Iris pigment epithelial cell (primary cell): ENCODE measurements at places on chromosomes 11 and 22.

GRCh38 chr11:86717817-86718501, 45.5 kb upstream of the ME3 start:
- DNase-seq = peak; percentile 59

- DNase-seq = peak; percentile 29
These were observed 138.7 kb downstream of the TRIM44 start for GRCh38 chr11:35800970-35801953.

GRCh38 chr11:112670806-112671570, 290.2 kb upstream of the NCAM1 start:
- no peak for DNase-seq

- DNase-seq = peak; percentile 77
These were observed 15.2 kb downstream of the TMPRSS5 start for GRCh38 chr11:113690619-113691569.

GRCh38 chr22:25650833-25651232, 86.4 kb downstream of the GRK3 start:
- no peak for DNase-seq

GRCh38 chr11:65506290-65506771, 7.5 kb downstream of the MALAT1 start:
- no peak for DNase-seq

- DNase-seq = no peak
These were observed 1352.8 kb downstream of the BRD1 start for GRCh38 chr22:48474881-48475280.

DNA sequence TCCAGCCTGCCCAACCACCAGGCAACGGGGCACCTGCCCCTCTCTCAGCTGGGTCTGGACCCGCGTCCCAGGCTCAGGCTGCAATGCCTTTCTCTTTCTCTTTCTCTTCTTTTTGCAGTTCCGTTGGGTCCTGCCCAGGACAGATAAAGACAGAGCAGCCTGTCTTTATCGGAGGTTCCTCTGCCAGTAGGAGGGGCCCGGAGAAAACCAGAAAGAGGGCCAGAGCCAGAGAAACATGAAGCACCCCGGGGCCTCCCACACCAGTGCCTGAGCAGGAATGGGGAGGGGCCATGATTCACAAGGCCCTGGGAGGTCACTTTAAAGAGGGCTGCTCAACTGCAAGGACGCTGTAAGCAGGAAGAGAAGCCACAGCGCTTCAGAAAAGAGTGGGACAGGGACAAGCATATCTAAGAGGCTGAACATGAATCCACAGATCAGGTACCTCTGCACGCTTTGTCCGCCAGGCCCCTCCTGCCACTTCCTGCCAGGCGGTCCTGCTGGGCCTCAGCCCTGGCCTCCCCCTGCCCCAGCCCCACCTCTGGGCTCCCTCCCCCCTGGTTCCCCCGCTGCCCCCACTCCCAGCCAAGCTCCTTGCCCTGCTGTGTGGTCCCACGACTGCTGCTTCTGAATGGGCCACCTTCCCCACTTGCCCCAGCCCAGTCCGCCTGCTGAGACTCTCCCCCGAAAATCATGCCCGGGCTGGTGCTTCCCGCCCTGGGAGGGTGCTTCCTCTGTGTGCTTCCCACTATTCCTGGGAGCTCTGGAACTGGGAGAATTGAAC, at the start of gene APOBEC3C:
APOBEC3C (plus strand) TSS at position 316 of the 781 bp plus-strand sequence; CDS start at position 422, 106 bp downstream.
- DNase-seq = peak; percentile 94

DNA sequence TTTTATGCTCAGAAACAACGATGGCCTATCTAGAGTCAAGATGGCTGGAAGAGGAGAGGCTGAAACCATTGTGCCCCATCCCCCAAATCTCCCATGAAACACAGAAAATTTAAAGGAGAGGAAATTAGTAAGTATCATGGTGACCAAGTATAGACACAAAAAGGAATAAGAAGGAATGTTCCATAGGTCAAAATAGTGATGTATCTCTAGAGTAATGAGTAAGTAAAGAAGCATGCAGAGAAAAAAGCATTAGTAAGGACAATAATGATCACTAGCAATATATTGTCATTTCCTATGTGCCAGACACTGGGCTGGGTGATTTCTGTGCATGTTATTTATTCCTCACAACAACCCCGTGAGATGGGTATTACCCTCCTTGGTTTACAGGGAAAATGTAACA, 2.6 kb upstream of the SLC22A24 start:
- peak; percentile 17 for DNase-seq

DNA sequence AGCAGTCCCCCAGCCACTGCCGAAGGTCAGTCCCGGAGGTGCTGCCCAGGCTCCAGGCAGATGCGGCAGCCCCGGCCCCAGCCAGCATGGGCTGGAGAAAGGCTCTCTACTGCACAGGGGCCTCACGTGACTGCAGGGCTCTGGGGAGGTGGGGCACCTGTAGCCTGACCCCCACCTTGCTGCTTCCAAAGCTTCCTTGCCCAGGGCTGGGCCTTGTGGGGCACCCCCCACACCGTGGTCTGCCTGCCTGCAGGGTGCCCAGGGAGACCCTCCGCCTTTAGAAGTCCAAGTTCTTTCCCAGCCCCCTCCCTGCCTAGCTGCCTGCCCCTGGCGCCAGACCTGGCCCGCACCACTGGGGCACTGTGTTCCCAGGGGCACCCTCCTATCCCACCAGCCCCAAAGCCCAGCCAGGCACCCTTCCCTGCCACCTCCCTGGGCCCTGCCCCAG, 28.4 kb upstream of the TXNRD2 start:
- no peak for DNase-seq
